ENCODE measurements at places on chromosomes 3 and 15.

DNA sequence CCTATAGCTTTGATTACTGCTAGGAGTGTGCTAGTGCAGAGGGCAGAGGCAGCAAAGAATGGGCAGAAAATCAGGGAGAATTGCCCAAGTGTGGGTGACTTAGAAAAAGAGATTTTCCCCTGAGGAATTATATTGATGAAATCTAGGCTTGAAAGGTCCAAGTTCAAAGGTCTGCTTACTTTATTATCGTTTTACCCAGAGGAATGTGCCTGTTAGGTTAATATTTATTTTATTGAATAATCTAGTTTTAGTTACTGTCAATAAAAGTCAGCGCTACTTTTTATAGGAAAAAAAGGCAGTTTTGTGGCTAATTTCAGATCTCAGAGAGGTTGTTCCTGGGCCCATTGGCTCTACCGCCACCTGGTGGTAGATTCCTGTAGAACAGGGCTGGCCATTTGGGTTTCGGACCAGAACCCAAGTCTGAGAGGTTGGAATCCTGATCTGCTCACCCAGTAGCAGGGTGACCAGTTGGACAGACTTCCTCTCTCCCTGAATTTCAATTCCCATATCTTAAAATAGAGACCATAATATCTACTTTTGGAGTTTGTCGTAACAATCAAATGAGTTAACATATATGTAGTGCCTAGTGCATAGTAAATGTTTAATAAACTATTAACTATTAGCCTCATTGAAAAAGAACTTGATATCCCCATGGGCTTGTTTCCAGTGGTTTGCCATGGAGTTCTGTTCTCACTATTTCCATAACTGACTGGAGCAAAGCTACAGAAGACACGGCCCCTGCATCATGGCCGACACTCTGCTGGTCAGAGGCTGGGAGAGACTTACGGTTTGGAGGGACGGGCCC, 62.7 kb upstream of the ZNF148 start:
- no peak for DNase-seq

- no peak for DNase-seq
Observed at GRCh38 chr3:35081899-35082298, 557.4 kb upstream of the ARPP21 start.

DNA sequence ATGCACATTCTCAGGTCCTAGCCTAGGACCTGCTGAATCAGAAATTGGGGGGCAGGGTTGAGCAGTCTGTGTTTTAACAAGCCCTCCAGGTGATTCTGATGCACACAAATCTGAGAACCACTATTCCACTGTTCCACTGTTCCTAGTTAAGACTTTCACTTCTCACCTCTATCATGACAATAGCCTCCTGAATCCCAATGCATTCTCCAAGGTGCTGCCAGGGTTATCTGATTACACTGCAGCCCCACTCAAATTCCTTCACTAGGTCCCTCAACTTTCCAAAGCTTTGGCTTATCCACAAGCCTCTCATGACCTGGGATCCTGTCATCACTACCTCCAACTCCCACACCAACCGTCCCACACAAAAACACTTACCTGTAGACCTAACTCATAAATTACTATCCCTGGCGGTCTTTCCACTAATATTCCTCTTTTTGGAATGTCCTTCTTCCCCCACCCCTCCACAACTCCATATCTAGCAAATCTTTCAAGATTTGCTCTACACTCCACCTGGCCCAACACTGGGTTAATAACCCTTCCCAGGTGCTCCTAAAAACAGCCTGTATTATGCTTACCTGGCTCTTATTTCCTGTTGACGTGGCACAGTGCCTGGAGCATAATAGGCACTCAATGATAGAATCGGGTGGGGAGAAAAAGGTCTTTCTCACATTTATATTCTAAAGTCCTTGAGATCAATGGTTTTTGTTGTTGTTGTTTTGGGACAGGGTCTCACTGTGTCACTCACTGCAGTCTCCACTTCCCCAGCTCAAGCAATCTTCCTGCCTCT, 27.2 kb downstream of the TBL1XR1 start:
- no peak for DNase-seq

- DNase-seq, result no peak
Observed at GRCh38 chr15:69565066-69565655, 112.5 kb downstream of the RPLP1 start.

GRCh38 chr3:53844262-53845102, 1.7 kb downstream of the CHDH start:
- DNase-seq, result no peak

GRCh38 chr3:161838021-161838420, 341.4 kb downstream of the OTOL1 start:
- no peak for DNase-seq
